ENCODE measurements at places on chromosomes 5 and 9. TPM values are rescaled to one million over a fixed set of nuclear protein-coding genes. Genes with fewer than 3 reads are reported as not detected.
A peak's percentile ranks its signal among the peaks of the same experiment; 100 is the strongest.

DNA sequence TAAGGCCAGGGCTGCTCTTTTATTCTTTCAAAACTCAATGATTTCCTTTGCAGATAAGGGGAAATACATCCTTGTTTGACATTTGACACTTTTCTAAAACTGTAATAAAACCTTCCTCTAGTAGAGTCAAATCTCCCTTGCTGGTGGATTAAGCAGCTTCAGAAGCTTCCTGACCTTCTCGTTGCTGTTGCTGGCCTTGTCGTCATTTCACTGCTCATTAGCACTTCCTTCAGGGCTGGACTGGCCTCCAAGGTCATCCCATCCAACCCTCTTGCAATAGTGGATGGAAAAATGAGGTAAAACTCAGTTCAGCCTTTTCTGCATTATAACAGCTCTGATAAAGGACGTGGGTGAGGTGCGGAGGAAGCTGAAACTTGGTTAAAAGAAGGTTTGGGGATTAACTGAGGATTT is 1.1 kb upstream of the ADAMTSL1 start:
- no peak for DNase-seq

TAF11L10 gene
- not detected for total RNA-seq

GRCh38 chr9:89537166-89537565 is 39.3 kb upstream of the SEMA4D start:
- DNase-seq: no peak

DNA sequence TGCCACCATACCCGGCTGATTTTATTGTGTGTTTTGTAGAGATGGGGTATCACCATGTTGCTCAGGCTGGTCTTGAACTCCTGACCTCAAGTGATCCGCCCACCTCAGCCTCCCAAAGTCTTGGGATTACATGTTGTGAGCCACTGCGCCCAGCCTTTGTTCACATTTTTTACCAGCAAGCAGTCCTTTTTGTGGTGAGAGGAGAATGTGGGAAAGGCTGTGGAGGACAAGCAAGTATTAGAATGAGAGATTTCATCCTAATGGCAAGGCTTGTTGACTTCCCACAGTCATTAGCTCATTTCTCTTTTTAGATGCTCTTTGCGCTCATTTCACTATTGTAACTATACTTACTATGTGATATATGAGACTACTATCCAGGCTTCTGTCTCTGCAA is 6.1 kb downstream of the IL31RA start:
- no peak for DNase-seq

- no peak for DNase-seq
Measured at GRCh38 chr5:154995679-154996078, 17.9 kb upstream of the KIF4B start.

PAEP gene
- not detected for total RNA-seq

DNA sequence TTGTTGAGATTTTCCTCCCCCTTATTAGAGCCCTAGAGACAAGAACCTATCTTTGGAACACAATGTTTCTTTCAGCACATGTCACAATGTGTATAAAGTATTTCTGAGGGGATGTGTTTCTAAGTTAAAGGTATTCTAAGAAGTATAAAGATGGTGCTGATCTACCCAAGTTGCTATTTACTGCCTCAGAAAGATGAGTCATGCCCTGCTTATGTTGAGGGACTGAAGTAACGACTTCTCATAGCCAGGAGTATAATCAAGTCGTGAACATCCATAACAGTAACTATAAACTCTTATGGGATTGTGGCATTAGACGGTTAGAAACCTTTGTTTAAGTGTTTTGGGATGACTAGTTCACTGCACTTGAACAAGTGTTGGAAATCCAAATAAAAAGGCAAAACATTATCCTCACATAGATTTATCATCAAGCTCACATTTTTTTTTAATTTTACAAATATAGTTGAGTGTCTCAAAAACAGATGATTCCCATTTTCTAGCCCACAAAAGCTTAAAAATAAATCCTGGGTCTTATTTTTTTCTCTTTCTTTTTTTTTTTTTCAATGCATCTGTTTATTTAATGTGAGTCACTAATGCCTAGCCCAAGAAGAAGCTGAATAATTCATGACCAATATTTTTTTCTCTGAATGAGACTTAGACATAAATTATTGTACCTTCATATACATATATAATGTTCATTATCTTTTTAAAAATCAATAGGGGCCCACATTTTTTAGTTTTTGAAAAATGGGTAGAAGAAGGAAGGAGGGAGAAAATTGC is 12.2 kb upstream of the TMEM252 start:
- DNase-seq: no peak

GPR21 gene
- not detected for total RNA-seq

DNA sequence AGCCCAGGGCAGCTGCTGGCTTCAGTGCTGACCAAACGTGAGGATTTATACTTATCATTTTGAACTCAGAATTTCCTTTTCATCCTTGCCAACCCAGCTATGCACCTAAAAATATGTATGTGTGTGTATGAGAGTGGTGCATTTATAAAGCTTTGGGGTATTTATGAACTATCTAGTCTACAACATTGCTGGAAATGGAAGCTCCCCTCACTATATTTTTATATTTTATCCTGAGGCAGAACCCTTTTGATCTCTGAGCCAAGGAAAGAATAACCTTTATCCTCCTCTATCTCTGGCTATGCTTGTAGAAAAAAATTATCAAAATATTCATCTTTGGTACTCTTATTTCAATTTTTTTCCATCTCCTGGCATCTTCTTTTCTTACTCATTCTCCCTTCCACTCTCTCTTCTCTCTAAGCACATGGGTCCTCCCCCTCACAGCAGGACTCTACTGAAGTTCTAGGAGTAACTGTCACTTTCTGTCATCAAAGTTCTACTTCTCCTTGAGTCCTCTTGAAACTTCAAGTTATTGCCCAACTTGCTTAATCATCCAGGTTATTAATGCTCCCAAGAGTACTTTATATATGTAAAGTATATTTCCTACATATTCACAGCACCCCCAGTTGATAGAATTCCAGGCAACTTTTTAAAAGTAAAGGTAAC is 190.9 kb downstream of the HINT1 start:
- no peak for DNase-seq

GRCh38 chr5:132764671-132765238 is 12.3 kb downstream of the SEPTIN8 start:
- peak; percentile 5 for DNase-seq

DNA sequence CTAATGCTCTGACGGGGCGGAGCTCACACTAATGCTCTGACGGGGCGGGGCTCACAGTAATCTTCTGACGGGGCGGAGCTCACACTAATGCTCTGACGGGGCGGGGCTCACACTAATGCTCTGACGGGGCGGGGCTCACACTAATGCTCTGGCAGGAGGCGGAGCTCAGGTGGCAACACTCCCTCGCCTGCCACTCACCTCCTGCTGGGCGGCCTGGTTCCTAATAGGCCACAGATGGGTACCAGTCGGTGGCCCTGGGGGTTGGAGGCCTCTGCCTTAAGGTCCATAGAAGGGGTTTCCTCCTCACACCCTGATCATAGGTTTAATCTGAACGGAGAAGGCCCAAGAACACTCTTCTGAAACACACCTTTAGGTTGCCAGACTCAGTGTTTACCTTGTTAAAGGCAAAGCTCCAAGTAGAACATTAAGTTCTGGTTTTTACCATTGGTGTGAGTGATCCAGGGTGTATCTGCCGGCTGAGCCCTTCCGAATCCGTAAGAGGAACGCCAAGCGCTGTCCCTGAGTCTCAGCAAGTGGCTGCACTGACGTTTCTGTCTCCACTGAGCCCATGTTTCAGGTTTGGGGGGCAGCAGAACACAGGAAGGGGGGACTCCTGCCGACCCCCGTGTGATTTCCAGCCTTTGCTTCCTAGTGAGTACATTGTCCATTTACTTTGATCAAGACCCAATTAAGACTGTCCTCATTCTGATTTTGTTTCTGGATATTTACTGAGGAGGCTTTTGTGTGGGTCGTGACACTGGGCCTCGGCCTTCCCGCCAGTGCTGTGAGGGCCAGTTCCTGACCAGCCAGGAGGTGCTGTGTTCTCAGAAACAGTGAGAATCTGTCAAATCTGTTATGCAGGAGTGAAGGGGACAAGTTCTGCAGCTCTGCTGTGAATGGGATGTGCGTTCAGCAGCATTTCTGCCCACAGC is 24.6 kb upstream of the LRRC14B start:
- DNase-seq: no peak

DNA sequence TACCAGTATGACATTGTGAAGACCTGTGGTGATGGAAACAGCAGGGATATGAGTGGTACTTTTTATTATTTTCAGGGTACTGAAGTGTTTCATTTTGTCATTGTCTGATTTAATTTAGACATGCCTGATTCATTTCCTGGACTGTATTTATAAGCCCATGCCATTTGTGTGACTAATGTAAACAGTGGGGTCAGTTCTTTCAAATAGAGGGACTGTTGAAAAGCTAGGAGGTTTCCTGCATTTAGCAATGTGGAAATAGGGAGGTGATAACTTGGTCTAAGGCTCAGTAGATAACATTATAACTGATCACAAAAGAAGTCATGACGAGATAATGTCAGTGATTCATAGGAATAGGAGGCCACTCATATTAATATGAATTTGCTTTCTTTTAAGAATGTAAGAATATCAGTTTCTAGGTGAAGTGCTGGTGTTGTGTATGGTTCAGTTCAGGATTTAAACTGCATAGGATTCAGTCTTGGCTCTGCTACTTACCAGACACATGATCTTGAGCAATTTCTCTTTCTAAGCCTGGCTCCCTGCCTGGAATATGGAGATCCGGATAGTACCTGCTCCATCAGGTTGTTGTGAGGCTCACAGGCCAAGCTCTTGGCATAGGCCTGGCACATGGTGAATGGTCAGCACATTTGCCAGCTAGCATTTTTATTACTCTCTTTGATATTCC is 7.5 kb downstream of the RASGRF2 start:
- peak; percentile 35 for DNase-seq

PTGR1 gene
- total RNA-seq: 74.3 TPM

GRCh38 chr9:106771608-106772007 is 91.4 kb upstream of the ZNF462 start:
- DNase-seq: no peak

GRCh38 chr9:114431003-114431402 is 43.2 kb upstream of the AKNA start:
- DNase-seq: no peak

DNA sequence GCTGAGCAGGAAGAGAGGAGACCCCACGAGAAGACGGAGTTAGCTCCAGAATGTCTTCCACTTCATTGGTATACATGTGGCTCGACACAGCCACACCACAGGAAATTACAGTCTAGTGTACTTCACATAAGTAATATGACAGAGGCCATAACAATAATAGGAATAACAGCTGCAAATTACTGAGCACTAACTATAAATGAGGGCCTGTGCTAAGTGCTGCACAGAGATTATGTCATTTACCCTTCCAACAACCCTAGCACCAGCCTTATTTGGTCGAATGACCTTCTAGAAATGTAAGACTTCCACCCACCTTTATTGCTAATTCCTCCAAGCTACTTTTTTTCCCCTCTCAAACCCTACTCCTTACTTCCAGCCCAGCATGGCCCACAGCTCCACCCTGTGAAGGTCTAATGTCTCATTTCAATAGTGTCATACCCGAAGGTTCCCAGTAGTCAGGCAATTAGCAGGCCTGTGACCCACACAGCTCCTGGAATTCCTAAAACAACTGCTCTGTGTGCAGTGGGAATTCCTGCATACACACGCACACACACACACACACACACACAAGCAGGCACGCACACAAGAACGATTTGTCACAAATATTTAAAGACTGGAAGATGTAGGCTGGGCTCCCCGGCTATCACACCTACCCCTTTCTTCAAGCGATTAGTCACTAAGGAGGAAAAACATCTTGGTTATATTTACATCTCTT is 134.5 kb downstream of the FRMD3 start:
- DNase-seq: no peak

DNA sequence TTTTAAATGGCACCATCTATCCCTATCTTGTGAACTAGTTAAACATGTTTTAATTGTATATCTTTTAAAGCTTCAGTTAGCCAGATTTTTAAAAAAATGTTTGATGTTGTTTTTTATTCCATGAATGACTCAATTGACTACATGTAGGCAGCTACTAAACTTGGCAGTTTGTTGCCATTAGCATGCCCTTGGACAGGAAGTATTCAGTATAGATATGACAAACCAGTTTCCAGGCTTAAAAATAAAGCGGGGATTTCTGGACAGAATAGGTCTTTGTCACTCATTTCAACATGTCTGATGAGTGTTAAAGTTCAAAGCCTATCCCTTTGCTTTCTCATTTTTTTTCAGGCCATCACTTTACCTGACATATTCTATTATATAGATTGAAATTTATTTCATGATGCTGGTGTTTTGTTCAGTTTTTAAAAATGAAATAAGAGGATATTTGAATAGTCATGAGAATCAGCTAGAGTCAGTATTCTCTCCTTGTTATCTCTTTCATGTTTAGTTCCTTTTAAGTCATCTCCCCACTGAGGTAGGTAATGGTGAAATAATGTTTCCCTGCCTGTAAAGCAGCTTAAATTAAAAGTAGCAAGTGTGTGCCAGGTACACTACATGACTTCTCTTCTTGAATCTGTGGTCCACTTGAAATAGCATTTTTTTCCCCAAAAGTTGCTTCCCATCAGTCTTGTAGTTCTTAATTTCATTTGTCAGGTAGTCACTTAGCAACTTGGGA is 11.9 kb downstream of the TNFAIP8 start:
- no peak for DNase-seq
